Activated CD8-positive, alpha-beta memory T cell treated with anti-CD3 and anti-CD28 coated beads, Interleukin-2, amount 50 U/mL, for 48 hours (primary cell): ENCODE measurements at places on chromosomes 2 and 18.
A peak's percentile ranks its signal among the peaks of the same experiment; 100 is the strongest.

GRCh38 chr18:22668496-22668895 is 250.8 kb upstream of the CTAGE1 start:
- no peak for DNase-seq

DNA sequence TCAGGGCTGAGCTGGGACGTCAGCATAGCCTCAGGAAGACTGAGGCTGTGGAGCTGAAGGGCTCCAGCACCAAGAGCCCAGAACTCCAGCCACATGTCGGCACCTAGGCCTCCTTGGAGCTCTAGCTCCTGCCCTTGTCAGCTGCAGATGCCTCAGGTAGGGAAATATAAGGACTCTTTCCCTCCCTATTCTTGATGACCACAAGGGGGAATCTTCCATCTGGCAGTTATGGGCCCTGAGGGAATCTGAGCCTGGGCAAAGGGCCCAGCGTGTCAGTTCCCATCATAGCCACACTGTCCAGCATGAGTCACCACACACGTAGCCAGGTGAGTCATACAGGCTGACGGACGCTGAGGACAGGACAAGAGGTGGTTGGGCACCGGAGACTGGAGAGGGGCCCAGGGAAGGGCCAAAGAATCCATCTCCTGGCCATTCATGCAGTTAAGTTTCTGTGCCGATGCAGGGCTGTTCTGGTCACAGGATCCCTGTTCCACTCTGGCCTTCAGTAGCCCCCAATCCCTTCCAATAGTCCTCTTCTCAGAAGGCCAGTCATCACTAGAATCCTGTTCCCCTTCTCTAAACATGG is 1.8 kb downstream of the MPV17 start:
- DNase-seq = no peak

DNA sequence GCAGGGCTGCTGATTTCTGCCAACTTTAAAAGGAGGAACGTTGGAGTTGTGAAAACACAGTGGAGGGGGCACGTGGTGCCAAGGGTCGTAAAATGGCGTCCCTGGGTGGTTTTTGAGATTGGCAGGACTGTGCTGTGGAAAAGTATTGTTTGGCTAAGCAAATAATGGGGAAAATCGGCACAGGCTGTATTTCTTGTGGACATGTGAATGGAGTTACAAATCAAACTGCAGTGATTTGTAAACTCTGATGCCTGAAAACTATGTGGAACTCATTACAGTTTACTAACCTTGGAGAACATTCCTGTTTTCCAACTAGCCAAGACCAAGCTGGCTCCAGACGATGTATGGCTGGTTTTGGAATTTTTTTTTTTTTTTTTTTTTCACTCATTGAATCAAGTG is 68.7 kb downstream of the KCTD1 start:
- no peak for DNase-seq

GRCh38 chr2:213189001-213189899 is 37.8 kb upstream of the IKZF2 start:
- no peak for DNase-seq

- peak; percentile 39 for DNase-seq
Measured at GRCh38 chr18:76446321-76447257, 48.5 kb downstream of the ZNF516 start.

GRCh38 chr2:115874427-115874826 is 1432.0 kb downstream of the DPP10 start:
- DNase-seq = no peak

DNA sequence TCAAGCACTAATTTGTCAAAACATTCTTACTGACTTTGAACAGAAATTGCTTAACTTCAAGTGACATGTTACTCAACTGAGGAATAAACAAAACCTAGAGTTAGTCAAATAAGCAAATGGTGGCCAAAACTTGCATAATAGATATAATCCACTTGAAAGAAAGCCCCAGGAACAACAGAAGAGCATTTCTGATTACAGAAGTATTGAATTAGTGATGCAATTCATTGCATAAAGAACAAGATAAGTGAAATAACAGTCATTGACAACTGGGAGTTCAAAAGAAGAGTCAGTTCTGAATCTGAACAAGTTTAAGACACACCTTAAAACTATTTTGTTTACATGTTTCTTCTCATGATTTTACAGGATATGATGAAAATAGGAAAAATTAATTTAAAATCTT is 30.8 kb downstream of the COBLL1 start:
- DNase-seq = no peak

GRCh38 chr2:233928594-233929351 is 11.6 kb downstream of the TRPM8 start:
- peak; percentile 63 for DNase-seq

DNA sequence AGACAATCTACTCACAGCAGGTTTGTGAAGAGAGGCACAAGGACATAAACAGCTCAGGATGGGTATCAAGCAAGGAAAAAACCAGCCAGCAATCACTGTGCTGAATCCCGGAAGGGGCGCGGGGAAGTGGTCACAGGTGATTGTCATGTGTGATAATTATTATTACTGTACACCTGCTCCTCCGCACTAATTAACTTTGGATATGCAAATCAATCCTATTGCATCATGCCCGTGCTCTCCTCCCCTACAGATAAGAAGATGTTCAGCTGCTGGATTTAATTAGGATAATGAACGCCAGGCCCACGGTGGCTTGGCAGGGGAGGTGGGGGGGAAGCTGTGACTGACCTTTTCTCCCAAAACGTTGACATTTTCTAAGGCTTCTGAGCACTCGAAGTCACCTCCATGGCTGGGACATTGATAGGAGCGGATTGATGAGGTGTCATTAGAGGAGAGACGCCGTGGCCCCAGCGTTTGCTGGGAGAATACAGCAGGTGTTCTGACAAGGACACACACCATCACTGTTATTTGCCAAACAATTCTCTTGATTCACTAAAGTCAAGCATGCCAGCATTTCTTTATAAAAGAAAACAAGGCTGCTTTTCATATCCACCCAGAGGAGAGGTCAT is 160.3 kb upstream of the VRK2 start:
- DNase-seq = no peak

- no peak for DNase-seq
Measured at GRCh38 chr2:23452853-23453420, 68.0 kb downstream of the KLHL29 start.

DNA sequence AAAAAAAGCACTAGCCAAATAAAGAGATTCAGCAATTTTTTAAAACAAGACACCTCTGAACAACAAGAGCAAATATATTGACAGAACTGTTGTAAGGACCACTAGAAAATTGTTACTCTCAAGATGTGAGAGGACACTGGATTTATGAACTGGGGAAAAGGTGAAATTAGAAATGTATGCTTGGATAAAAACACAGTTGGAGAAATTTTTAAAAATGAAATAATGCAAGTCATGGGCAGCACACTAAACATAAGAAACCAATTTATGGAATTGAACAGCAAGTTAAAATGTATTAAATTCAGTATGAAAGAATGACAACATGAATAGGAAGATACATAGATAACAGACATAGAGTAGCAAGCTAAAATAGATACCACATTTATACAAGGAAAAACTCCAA is 377.4 kb downstream of the LRRTM4 start:
- DNase-seq = no peak

- DNase-seq = no peak
Measured at GRCh38 chr2:183059561-183059960, 19.0 kb upstream of the DUSP19 start.
